ENCODE measurements at places on chromosomes 2 and 18.

GRCh38 chr18:44883671-44884070 lies 203.0 kb downstream of the SETBP1 start:
- DNase-seq, result no peak

- DNase-seq, result peak; percentile 18
These were observed 53.0 kb upstream of the LGALSL start for GRCh38 chr2:64400733-64401528.

- DNase-seq, result no peak
These were observed 36.5 kb upstream of the LHCGR start for GRCh38 chr2:48792030-48792429.

DNA sequence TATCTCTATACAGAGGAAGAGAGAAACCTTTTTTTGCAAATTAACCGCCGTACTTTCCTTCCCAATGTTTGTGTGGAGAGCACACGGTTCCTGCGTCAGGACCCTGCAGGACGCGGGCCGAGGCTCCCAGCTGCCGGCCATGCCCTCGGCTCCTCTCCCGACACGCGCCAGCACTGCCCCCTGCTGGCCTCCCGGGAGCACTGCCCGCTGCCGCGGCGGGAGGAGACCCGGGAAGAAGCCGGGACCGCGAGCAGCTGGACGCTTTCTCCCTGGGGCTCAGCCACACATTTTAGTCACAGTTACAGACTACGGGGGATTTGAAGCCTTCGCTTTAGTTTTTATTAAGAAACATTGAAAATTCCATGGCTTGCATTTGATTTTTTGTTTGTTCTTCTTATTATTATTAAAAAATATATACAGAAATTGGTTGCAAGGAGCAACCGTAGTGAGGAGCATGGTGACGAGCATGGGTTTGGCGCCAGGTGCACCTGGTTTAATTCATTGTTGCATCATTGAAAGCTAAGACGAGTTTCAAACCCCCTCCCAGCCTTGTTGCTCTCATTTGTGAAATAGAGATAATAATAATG lies 401.2 kb downstream of the GALR1 start:
- peak; percentile 15 for DNase-seq

Measured in epithelial cell of esophagus (primary cell).